DMS53 (cell line): ENCODE measurements at places on chromosomes 6 and 20.

DNA sequence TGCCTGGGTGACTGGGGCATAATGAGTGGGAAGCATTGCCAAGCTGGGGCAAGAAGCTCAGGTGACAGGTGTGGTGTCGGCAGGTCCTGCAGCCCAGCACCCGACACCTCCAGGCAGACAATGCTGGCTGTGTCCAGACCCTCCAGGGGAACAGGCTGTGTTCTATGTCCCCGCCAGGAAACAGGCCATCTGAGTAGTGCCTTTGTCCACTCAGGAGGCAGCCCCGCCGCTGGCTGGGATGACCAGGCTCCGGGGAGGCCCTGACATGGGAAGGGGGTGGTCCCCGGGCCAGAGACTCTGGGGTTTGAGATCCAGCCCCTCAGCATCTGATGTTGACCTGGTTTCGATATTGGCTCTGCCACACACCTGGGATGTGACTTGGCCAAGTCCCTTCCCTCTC lies 28.4 kb downstream of the SNPH start:
- DNase-seq, result no peak

DNA sequence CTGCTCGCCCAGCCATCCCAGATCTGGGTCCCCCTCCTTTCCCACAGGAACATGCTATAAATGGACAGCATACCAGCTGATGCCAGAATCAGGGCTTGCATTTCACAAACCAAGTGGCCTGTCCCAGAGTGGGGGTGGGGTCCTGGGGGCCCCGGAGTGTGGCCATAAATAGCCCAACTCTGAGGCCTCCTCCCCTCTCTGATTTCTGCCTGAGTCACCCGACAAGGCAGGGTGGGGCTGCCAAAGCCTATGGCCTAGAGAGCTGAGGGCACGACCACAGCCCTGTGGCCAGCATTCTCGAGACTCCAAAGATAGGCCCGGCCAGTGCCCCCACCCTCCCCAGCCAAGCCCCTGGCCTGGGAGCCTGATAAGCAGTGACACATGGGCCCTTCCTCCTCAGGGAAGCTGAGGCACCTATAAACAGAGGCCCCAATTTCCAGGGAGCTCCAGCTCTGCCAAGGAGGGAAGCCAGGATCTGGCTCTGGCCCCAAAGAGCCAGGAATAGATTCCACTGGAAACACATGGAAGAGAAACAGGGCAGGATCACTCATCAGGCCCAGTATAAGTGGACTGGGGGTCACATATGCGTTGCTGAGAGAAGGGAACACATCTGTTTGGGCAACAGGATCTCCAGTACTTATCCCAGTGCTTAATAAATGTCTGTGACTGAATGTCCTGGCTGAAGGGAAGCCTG lies 20.3 kb downstream of the SNTA1 start:
- DNase-seq, result no peak

GRCh38 chr6:110517601-110518281 lies 41.3 kb upstream of the SLC22A16 start:
- DNase-seq, result no peak

DNA sequence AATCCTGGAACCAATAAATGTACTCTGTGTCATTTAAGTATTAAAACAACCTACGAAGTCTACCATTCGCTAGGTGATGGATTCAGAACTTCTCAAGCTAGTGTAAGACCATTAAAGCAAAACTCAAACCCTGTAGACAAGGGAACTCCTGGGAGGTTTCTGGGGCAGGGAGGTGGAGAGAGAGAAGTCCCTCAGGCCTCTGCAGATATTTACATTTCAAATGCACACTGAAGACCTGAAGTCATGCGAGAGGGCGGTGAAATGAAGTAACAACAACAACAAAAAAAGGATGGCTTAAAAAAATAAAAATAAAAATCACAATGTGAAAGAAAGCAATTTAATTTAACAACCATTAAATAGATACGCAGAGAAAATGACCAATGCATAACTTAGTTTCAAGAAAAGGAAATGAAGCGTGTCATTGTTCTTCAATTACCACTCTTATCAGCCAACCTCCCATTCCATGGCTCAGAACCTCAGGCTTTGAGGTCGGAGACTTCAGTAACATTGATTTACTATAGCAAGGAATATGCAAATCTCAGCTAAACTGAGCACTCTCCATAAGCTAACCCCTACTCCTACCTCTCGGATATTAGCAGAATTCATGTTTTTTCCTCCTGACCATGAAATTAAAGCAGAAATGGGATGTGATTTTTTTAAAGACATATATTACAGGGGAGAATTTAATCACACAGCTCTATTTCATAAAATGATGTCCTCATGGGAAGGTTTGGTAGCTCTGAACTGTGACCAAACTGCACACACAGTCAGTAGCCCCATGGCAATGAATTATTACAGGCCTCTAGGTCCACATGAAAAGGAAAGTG lies 140.6 kb downstream of the KIF16B start:
- no peak for DNase-seq

DNA sequence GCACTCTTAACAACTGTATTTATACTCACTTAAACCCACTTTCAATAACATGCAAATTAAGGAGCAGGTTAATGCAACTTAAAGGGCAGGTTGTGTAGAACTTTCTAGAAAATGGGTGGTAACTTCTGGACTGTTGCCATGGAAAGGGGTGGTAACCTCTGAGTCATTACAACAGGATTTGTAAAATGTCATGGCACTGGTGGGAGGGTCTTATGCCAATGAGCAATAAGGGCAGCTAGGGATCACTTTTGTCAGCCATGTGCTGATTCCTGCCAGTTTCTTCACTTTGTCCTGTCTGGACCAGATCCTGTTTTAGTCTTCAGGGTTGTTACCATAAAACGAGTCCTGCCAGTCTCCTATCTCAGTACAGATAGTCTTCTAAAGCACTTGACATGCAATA lies 560.5 kb upstream of the PTCHD4 start:
- no peak for DNase-seq

- DNase-seq, result no peak
Measured at GRCh38 chr6:160737934-160738333, 35.9 kb downstream of the PLG start.

GRCh38 chr6:157967020-157967419 lies 14.6 kb upstream of the SYNJ2 start:
- peak; percentile 79 for DNase-seq

GRCh38 chr6:139600919-139601475 lies 226.5 kb upstream of the CITED2 start:
- no peak for DNase-seq

DNA sequence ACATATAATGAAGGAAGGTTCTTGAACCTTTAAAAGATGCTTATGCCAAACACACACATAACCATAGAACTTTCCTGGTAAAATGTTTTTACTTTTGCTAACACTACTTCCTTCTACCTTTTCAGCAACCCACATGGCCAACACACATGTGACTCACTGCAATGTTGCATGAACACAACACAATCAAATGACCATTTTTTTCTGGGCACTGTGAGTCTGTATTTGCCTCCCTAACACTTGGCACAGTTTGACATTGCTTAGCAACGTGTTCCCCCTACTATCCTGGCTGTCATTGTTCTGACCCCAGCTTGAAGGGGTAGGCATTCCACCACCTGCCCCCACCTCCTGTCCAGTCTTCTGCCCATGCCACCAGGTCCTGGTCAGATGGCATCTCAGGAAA lies 204.8 kb upstream of the PRND start:
- no peak for DNase-seq

DNA sequence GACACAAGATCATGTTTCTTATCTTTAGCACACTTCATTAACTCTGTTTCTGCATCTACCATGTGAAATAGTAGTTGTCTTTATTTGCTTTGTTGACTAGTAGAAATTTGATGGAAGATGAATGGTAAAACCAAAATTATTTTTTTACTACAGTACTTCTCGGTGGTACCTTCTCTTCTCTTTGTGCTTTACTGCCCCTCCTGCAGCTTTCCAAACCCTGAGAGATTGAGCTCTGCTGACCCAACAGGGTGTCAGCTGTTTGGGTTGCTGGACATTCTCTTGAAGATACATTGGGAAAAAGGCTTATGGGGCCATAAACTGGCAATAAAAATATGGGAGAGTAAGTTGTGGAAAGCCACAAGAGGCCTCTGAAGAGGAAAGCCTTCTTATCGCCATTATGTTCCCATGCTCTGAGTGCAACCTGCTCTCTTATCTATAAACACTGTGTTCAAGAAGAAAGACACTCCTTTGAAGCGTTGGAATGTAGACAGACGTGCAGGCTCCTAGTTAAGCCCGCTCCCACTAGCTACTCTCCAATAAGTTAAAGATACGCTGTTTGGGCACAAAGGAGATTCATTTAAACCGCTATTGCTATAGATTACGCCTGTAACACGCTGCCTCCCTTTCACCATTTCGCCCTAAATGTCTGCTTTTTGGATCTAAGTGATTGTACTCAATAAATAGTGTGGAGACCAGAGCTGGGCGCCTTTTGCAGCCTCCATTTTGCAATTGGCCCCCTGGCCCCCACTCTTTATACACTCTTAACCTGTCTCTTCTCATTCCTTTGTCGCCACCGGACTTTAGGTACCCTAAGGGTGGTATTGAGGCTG lies 60.1 kb upstream of the PRSS16 start:
- DNase-seq, result no peak

GRCh38 chr6:133887880-133888230 lies 1.1 kb upstream of the TCF21 start:
- no peak for DNase-seq

DNA sequence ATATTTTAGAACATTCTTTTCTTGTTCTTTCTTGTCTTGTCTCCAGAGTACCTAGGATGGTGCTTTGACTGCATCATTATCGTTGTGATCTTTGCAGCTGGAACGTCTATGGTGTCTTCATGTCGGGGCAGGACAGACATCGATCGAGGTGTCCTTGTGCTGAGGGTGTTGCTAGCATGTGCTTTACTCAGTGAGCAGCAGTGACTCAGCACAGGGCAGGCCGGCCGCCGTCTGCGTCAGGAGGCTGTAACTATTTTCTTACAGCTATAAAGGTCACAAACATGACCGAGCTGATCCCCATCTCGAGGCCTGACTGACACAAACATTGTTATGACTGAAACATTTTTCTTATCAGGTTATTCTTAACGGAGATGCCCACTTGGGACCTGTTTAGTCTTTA lies 14.9 kb upstream of the CTCFL start:
- DNase-seq, result no peak

GRCh38 chr6:143673669-143674068 lies 4.1 kb upstream of the PHACTR2 start:
- peak; percentile 70 for DNase-seq

- DNase-seq, result peak; percentile 16
Measured at GRCh38 chr6:116564921-116565872, 6.1 kb upstream of the RWDD1 start.

DNA sequence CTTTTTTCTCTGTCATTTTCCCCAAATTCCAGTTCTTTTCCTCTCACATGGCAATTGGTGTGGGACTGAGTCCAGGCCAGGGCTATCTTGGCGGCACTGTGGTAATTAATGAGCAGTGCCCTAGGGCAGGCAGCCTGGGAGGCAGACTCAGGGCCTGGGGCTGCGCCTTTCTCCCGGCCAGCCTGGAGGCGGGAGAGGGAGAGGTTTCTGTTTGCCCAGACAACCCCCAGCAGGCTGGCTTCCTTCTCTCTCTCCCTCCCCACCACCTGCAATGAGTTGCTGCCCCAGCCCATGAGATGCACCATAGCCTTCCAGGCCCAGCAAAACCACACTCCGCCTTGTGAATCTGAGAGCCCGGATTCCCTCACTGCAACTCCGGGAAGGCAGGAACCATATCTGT lies 15.1 kb upstream of the CCDC167 start:
- DNase-seq, result no peak

GRCh38 chr20:23295934-23296333 lies 54.7 kb upstream of the NXT1 start:
- no peak for DNase-seq

DNA sequence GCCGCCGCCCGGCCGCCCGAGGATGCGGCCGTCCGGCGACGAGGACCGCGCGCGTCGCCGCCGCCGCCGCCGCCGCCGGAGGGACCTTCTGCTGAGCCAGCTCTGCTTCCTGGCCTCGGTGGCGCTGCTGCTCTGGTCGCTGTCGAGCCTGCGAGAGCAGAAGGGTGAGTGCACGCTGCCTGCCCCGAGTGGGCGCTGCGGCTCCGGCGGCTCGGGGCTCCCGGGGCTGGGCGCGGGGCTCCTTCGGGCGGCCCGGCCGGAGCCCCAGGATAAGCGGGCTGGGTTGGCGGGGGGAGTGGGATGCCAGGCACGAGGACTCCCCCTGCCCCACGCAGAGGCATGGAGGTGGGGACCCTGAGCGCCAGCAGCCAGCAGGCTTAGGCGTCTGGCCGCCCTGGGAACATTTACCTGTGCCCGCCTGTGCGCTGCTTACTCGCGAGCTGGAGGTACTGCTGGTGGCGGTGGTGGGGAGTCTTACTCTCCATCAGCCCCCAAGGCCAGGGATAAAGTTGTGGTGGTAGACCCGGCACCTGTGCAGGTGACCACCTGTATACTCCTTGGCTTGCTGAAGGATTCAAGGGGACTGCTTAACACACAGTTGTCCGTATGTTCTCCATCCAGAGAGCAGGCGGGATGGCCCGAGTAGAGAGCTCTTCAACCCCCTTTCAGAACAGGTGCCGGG lies 520 bp downstream of the SLC24A3 start:
- DNase-seq, result peak; percentile 92

DNA sequence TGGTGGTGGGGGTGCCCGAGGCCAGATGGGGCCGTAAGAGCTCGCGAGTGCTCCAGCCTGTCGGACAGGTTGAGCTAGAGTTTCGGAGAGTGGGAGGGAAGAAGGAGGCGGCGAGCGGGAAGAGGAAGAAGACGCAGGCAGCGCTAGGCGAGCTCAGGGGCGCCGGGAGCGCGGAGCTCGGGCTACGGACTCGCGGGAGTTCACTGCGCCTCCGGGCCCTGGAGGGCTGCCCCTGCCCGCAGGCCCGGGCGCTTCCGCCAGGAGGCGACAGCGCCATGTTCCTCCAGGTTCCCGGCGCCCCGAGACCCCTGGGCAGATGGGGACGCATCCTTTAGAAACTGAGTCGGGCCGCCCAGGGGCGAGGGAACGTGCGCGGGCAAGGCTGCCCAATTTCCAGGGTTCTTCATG lies 984 bp downstream of the TFAP2C start:
- DNase-seq, result no peak

GRCh38 chr20:61974357-61974665 lies 91.4 kb downstream of the TAF4 start:
- DNase-seq, result no peak

- DNase-seq, result no peak
Measured at GRCh38 chr6:24632573-24632972, 13.4 kb downstream of the KIAA0319 start.

GRCh38 chr20:18004384-18005031 lies 35.7 kb downstream of the MGME1 start:
- DNase-seq, result no peak

GRCh38 chr20:4545526-4545925 lies 176.2 kb upstream of the PRND start:
- DNase-seq, result no peak

DNA sequence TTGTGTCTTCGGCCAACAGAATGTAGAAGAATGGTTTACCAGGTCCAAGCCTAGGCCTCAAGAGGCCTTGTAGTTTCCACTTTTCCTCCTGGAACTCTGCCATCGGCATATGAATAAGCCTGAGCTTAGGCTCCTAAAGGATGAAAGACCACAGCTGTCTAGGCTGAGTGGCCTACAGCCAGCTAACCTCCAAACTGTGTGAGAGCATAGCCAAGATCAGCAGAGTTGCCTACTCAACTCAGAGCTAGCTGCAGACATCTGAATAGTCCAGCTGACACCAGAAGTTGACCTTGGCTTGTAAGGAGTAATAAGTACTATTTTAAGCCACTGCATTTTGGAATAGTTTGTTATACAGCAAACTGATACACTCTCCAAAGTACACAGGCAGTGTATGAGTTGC lies 52.6 kb upstream of the SMIM29 start:
- no peak for DNase-seq
